Activated CD4-positive, alpha-beta T cell treated with anti-CD3 and anti-CD28 coated beads, Interleukin-2, Interleukin-4, amounts not matched to agents 100 ng/mL and 50 ng/mL, durations not matched to agents 16 hours and 8 hours (primary cell): ENCODE measurements at places on chromosomes 1 and 21.

DNA sequence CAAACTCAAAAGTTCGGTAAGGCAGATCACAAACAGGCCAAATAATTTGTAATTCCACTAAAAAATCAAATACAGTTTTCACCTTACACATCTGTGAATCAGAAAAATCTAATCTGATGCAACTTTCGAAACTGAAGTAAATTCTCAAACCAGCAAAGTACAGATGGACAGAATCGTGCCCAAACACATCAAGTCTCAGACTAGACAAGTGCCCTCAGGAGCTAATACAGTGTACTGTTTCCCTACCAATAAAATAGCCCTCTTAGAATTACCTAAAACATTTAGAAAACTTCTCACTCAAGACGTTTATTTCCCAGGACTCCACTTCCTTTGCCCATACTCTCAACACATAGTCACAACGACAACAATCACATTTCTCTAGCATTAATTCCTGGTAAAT lies 134.2 kb downstream of the SMYD2 start:
- DNase-seq, result no peak

- DNase-seq, result no peak
Observed at GRCh38 chr1:219726480-219727272, 113.8 kb upstream of the ZC3H11B start.

DNA sequence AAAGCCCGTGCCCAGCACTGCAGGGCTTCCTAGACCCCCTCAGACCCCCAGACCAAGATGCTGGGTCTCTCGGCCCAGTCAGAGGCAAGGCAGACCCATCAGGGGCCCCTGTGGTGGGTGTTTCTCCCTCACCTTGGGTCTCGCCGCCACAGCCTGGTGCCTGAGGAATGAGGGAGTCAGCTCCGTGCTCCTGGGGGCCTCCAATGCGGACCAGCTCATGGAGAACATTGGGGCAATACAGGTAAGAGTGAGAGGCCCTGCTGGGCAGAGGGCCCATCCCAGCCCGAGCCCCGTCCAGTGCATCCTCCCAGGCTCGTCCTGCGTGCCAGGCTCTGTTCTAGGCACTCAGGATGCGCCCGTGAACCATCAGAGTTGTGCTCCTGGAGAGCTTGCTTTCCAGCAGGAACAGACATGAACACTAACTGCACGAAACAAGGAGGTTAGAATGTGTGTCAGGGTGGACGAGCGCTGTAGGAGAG lies 51.5 kb downstream of the KCNAB2 start:
- DNase-seq, result no peak

DNA sequence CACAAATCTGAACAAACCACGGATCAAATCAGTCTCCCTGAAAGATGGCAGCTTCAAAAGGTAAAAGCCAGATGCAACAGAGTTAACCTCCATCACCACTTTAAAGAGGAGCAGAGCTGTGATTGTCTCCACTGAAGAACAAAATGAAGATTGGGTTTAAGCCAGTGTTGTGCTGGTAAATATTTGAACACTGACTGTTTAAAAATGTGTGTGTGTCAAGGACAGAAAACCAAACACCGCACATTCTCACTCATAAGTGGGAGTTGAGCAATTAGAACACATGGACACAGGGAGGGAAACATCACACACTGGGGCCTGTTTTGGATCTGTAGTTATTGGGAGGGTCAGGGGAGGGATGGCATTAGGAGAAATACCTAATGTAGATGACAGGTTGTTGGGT lies 83.9 kb downstream of the ST6GALNAC5 start:
- DNase-seq, result no peak

GRCh38 chr1:7638078-7638477 lies 133.0 kb upstream of the VAMP3 start:
- DNase-seq, result no peak
